ENCODE measurements at places on chromosomes 6 and 20. TPM values are rescaled to one million over a fixed set of nuclear protein-coding genes. Genes with fewer than 3 reads are reported as not detected.

The RIPPLY2 gene
- not detected for total RNA-seq

GRCh38 chr6:53347921-53348370 is 804 bp downstream of the ELOVL5 start:
- DNase-seq, result peak; percentile 86

- peak; percentile 50 for DNase-seq
These were observed 199.3 kb upstream of the SGK1 start for GRCh38 chr6:134517145-134517658.

GRCh38 chr6:39834278-39834677 is 42.1 kb downstream of the DAAM2 start:
- no peak for DNase-seq

- no peak for DNase-seq
These were observed 21.5 kb upstream of the TMEM30A start for GRCh38 chr6:75306064-75306463.
